K562 (cell line): ENCODE measurements at places on chromosomes 3 and 15. TPM values are rescaled to one million over a fixed set of nuclear protein-coding genes. Genes with fewer than 3 reads are reported as not detected.

Gene CPB1
- not detected in 2 replicates for polyA plus RNA-seq

Gene GHSR
- not detected in 2 replicates for polyA plus RNA-seq

Gene C3orf80
- polyA plus RNA-seq, result 0.16 and 0.31 TPM in 2 replicates

Gene ARGFX
- polyA plus RNA-seq, result not detected in 2 replicates

Gene GRIP2
- 0.03 TPM in 1 of 2 replicates, not detected in the other for polyA plus RNA-seq

Gene ZBED2
- not detected in 2 replicates for polyA plus RNA-seq

Gene NAA80
- 13.6 and 24.0 TPM in 2 replicates for polyA plus RNA-seq

Gene AGBL1
- polyA plus RNA-seq, result not detected in 2 replicates

Gene MED12L
- polyA plus RNA-seq, result not detected in 2 replicates

Gene CPNE9
- polyA plus RNA-seq, result 0.24 and 0.34 TPM in 2 replicates

Gene RAD51
- polyA plus RNA-seq, result 44.8 and 46.7 TPM in 2 replicates

Gene KY
- not detected in 2 replicates for polyA plus RNA-seq

Gene FOXB1
- polyA plus RNA-seq, result not detected in 2 replicates

Gene NBEAL2
- 67.5 and 85.5 TPM in 2 replicates for polyA plus RNA-seq
